ENCODE measurements at places on chromosomes 3 and 15. TPM values are rescaled to one million over a fixed set of nuclear protein-coding genes. Genes with fewer than 3 reads are reported as not detected.

PODXL2 gene
- total RNA-seq, result 70.4 TPM

TAGLN3 gene
- 3.7 TPM for total RNA-seq

PIK3CB gene
- total RNA-seq, result 14.5 TPM

SAMD7 gene
- total RNA-seq, result not detected

CMTM7 gene
- total RNA-seq, result 48.0 TPM

ADAMTS9 gene
- total RNA-seq, result 217 TPM

ZNF80 gene
- total RNA-seq, result not detected

TGM5 gene
- not detected for total RNA-seq

CLSTN2 gene
- 17.3 TPM for total RNA-seq

ASB14 gene
- total RNA-seq, result not detected

TM4SF18 gene
- not detected for total RNA-seq

GPR171 gene
- not detected for total RNA-seq

ETV5 gene
- total RNA-seq, result 43.1 TPM

EFCAB12 gene
- not detected for total RNA-seq

HRH1 gene
- total RNA-seq, result 3.2 TPM

SEMA6D gene
- 1.7 TPM for total RNA-seq

STT3B gene
- 106 TPM for total RNA-seq

SLITRK3 gene
- not detected for total RNA-seq

NPAP1 gene
- total RNA-seq, result not detected

PATL2 gene
- total RNA-seq, result 0.33 TPM

OSBPL10 gene
- 37.4 TPM for total RNA-seq

C3orf49 gene
- total RNA-seq, result not detected

PCYT1A gene
- 62.7 TPM for total RNA-seq

UBXN7 gene
- total RNA-seq, result 13.0 TPM

ALPK3 gene
- 54.5 TPM for total RNA-seq

TGM4 gene
- total RNA-seq, result not detected

MINAR1 gene
- total RNA-seq, result 0.75 TPM

HYAL1 gene
- 0.14 TPM for total RNA-seq

GABRA5 gene
- total RNA-seq, result not detected

DAZL gene
- not detected for total RNA-seq

GOLGA6B gene
- not detected for total RNA-seq

RTP3 gene
- total RNA-seq, result not detected

SOX2 gene
- total RNA-seq, result not detected

UROC1 gene
- total RNA-seq, result not detected

FBXO40 gene
- total RNA-seq, result under 0.01 TPM

Data from kidney epithelial cell (primary cell).